ENCODE measurements at places on chromosomes 16 and 17.

DNA sequence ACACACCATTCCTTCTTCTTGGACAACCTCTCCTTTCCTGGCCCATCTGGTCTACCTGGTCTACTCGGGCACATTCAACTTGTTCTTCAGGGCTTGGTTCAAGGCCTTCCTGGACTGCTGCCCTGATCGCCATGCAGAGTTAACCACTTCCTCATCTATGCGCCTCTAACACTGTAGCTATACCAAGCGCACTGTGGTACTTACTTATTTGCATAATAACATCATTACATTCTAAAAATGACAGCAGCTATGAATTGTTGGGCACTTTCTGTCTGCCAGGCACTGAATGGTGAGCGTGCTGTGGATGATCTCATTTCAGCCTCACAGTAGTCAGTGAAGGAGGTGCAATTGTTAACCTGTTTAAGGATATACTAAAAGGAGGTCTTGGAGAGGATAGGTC is 66.9 kb upstream of the SDK2 start:
- DNase-seq, result no peak

DNA sequence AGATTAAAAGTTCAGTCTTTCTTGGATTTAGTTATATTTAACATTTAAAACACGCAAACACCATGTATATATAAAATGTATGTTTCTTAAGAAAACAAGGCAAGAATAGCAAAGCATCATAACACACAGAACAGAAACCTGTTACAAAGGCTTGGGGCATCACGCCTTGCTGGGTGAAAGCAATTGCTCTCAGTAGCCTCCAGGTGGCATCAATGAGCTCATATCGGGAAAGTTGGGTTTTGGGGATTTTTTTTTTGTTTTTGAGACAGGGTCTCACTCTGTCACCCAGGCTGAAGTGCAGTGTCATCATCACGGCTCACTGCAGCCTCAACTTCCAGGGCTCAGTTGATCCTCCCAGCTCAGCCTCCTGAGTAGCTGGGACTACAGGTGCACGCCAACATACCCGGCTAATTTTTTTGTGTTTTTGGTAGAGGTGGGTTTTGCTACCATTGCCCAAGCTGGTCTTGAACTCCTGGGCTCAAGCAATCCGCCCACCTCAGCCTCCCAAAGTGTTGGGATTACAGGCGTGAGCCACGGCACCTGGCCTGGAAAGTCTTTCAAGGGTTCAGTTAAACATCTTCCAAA is 56.9 kb downstream of the CYB5D2 start:
- peak; percentile 65 for DNase-seq

GRCh38 chr17:79414793-79415211 is 196.0 kb downstream of the RBFOX3 start:
- no peak for DNase-seq

DNA sequence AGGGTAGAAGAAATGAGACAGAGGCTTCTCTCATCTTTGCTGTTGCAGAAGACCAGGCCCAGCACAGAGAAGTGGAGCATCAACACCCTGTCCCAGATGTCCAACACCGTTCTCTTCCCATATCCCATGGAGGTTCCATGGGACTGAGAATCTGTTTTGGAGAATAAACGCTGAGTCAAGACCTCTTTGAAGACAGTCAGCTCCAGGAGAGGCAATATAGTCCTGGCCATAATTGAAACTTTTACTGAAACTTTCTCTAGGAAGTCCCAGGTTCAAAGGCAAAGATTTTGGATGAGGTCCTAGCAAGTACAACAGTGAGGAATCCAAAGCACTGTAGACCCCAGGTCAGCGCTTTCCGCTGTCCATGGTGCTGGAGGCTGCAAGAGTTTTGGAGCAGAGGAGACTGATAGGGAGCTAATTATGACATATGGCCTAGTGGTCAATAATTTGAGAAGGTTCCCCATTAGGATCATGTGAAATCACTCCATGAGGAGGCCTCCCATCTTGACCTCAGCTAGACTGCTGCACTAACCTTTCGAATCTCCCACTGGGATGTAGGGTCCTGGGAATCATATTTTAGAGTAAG is 36.0 kb downstream of the OSBPL7 start:
- peak; percentile 54 for DNase-seq

- no peak for DNase-seq
Observed at GRCh38 chr16:65772134-65772732, 594.3 kb upstream of the CDH5 start.
